Panc1 (cell line): ENCODE measurements at places on chromosomes 1 and 21.
A peak's percentile ranks its signal among the peaks of the same experiment; 100 is the strongest.

DNA sequence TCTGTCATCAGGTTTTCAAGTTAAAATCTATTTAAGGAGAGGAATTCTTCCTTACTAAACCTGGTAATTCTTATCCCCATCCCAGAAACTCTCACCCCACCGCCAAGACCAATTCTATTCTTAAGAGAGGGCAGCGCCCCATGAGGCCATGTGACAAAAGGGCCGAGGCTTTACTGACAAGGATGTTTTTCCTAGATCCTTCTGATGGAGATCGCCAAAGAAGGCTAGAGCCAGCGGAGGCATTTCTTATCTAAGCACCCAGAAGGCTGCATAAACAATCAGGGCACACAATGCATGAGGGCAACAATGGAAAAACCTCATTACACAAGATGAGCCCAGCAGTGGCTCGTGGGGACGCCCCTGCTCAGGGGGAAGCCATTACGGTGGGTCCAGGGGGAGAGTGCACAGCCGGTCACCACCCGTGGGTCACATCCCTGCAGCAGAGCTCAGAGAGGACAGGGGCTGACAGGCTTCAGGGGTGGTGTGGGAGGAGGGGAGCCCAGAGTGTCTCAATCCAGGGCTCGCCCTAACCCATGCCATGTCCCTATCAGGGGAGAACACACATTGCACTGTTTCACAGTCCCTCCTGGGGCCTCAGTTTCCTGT lies 88.7 kb downstream of the ITPKB start:
- DNase-seq: no peak

DNA sequence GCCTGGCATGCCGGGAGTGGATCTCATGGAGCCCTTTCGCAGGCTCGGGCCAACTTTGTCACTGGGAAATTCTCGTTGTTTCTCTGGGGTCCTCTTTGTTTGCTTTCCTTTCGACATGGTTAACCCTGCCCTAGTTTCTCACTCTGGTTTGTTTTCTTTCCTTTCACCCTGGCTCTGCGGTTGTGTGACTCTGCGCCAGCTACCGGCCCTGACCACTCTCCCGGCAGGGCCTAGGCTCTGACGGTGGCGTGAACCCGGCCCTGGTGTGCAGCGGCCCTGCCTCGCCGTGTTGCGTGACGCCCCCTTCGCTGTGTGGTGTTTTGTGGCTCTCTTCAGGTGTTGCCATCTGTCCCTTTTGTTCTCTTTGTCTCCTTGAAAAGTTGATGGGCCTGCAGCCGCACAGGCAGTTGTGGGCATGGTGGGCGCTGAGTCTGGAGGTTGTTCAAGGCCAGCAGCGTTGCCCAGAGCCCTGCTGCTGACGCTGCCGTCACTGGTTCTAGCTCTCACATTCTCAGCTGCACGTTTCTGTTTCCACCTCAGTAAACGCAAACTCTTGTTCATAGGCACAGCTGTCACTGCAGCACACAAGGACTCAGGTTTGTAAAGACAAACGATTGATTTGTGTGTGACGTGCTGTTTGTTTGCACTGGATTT lies 64.6 kb upstream of the DIP2A start:
- DNase-seq: no peak

DNA sequence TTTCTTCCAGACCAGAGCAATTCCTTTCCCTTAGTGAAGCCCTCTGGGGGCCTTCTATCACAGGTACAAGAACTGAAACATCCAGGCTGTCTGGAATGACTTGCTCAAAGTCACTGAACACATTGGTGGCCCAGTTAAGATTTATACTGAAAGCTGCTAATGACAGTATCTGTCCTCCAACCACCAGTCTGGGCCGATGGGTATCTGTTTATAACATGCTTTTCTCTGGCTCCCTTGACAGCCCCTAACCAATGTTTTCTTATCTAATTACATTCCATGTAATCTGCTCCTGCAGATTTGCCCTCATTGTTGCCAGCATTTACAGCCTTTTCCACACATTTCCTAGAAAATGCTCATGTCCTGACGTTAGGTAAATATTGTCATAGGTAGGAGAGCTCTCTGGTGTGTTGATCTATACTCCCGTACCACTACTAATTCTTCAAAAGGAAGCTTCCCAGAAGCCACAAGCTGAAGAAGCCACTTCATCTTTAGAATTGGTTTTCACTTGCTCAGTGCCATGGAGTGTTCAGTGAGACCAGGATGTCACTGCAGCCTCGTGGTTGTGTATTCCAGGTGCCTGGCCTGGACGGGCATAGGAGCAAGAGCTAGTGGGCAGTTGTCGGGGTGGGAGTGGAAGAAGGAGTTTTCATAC lies 163.9 kb downstream of the TSEN15 start:
- no peak for DNase-seq

GRCh38 chr1:14160781-14161180 lies 437.7 kb upstream of the KAZN start:
- no peak for DNase-seq

GRCh38 chr1:240526312-240526711 lies 85.6 kb downstream of the GREM2 start:
- no peak for DNase-seq

- DNase-seq: no peak
These were observed 14.0 kb upstream of the PTAFR start for GRCh38 chr1:28190337-28190979.

GRCh38 chr1:190126728-190127127 lies 350.9 kb downstream of the BRINP3 start:
- no peak for DNase-seq

- peak; percentile 51 for DNase-seq
These were observed 72.7 kb upstream of the AK4 start for GRCh38 chr1:65075123-65075976.

DNA sequence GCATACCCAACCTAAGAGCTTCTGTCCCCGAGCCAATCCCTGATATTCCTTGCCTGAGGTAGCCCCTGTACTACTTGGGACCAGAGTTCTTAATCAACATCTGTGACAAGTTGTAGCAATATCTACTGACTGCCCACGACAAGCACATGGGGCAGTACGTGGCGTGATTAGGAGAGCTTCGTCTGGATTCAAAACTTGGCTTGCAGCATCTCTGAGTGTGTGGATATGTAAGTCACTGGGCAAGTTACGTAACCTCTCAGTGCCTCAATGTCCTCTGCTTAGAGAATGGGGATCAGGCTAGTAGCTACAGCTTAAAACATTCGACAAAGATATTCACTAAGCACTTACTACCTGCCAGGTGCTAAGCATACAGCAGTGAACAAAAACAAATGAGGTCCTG lies 5.0 kb downstream of the HSPG2 start:
- no peak for DNase-seq

DNA sequence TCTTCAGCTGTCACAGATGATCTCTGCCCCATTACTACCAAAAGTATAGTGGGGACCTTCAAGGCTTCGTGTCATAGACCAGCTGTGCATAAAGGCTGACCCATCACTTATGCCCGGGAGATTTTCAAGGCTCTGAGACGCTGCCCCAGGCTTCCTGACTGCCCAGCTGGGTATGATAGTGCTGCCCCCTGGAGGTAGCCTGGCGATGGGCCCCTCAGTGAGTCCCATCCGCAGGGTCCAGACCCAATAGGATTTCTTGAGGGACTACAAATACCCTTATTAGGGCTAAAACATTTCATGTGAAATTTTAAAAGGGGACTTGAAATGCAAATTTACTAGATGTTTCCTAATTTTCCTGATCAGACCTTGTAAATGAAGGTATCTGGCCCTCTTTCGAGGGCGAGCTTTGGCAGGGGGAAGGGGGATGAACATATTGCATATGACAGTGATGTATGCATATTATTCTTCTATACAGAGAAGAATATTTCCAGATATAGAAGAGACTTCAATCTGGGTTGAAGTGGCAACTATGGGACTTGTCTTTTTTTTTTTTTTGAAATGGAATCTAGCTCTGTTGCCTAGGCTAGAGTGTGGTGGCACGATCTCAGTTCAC lies 11.7 kb upstream of the FCMR start:
- DNase-seq: no peak

DNA sequence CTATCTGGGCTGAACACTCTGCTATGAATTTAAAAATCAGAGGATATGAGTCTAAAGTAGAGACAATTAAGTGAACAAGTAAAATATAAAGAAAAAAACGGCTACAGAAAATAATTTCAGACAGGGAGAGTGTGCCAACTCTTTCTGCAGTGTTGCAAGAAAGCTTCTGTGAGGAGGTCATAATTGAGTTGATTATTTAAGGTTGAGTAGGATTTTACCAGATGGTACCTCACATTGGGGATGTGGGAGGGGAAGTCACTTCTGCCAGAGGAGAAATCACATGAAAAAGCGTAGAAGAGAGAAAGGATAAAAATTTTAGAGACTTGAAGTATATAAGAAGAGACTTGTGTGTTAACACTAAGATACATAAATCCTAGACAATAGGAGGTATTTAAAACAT lies 238.0 kb upstream of the NCAM2 start:
- DNase-seq: no peak

DNA sequence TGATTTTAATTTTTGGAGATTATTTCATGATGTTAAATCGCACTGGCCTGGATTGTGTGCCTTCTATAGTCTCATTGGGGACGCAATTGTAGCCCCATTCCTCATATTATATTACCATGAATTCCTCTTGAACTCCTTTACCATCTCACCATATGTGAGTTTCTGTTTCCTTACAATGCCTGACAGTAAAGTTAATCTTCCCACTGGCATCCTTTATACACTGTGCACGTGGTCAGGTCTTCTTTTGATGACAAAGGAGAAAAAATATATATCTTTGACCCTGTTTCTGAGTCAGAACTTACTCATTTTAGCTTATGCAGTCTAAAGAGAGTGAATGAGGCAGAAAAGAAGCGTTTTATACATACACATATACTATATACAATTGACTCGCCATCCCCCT lies 774 bp upstream of the ABL2 start:
- DNase-seq: no peak

DNA sequence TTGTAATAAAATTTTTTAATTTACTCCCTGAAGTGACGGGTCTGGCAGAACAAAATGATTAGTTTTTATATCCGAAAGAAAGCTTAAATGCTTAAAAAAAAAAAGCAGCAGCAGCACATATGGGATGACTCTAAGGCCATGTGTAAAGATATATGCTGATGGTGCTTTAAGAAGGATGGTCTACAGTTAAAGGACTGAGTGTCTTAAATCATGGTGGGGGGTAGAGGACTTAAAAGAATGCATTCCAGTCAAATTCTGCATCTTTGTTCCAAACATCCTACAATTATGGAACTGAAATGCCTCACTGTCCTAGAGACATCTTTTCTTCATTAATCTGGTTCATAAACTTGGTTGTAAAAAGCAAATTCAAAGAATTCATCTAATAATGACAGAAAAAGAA lies 7.0 kb downstream of the KDM5B start:
- DNase-seq: no peak

GRCh38 chr1:233735847-233736246 lies 121.9 kb downstream of the KCNK1 start:
- DNase-seq: no peak

- no peak for DNase-seq
These were observed 166.0 kb upstream of the C8B start for GRCh38 chr1:57131701-57132394.

GRCh38 chr1:20834780-20835179 lies 47.7 kb upstream of the HP1BP3 start:
- DNase-seq: no peak

DNA sequence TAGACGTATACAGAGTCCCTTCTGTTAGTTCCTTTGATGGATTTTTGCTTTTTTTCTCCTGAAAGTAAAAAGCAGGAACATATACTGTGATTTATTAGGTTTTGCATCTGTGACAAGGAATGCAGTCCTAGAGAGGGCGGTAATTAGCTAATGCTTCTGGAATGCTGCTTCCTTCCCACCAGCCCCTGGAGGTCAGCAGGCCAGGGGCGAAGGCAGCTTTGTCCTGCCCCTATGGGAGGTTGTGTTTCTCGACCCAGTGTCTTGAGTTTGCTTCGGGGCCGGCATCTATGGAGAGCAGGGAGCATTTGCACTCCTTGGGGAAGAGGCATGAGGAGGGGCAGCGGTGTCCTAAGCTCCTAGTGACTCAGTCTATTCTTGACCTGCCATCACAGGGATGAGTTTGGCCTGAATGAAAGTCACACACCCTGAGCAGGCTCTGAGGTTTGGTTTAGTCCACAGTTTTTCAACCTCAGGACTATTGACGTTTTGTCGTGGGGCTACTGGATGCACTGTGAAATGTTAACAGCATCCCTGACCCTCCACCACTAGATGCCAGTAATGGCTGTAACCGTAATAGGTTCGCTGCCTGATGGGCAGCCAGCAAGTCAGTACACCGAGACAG lies 85.0 kb upstream of the KCNJ15 start:
- no peak for DNase-seq

DNA sequence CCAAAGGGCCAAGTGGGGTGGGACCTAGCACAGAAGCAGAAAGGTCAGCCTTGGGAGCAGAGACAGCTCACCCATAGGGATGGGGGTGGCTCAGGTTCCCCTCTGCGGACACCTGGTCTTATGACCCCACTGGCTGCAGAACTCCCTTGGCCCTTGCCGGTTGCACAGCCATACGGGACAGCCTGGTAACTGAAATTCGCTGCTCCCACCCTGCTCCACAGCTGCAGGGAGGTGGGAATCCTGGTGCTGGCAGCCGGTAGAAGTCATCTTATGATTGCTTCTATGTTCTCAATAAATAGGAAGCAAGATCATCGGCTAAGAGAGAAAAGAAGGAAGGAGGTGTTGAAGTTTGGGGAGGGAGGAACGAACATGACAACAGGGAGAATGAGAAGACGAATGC lies 64.1 kb downstream of the HLCS start:
- no peak for DNase-seq

DNA sequence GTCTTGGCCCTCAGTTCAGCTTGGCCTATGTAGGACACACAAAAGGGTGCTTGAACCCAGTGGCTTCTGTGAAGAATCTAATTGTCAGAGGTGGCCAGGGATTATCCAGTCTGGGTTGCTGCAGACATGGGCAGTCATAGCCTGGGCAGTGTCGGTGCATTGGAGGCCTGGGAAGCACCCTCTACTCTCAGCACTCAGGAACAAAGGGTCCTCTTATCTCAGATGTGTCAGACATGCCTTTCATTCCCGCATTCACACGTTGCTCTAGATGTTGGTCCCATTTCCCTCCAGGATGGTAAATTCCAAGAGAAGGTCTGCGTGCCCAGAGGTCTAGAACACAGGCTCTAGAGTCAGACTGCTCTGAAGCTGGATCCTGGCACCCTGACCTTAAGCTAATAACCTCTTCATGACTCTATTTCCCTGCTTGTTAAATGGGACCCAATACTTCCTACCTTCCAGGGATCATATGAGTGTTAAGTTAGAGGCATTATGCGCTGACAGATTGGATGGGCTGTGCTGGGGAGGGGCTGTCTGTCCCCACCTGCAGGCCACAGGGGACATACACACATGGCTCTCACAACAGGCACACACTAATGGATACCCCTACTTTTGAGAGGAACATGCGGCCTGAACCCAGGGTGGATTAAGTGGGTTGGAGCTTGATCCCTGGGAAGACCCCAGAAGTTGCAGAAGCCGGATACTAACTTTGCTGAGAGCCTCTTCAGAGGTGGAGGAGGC lies 16.5 kb upstream of the EDN2 start:
- no peak for DNase-seq

- no peak for DNase-seq
These were observed 3.1 kb downstream of the CHML start for GRCh38 chr1:241637046-241637590.
